ENCODE measurements at places on chromosomes 4 and X. TPM values are rescaled to one million over a fixed set of nuclear protein-coding genes. Genes with fewer than 3 reads are reported as not detected.

SPIN2A gene
- total RNA-seq = 2.6 TPM

DNA sequence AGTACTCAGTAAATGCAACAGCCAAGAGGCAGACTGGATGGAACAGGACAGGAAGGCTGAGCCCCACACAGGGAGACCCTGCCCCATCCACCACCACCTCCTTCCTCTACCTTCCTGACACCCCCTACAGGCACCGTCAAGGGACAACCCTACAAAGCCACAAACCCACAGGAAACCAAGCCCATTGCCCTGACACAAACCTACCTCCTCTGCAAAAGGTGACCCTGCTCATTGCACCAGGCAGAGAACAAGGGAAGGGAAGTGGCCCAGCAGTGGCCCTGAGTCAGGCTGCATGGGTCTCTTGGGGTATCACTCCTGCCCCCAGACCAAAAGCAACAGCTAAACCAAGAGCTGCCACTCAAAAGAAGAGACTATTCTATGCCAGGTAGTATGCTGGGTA lies 21.0 kb downstream of the JAKMIP1 start:
- no peak for DNase-seq

DNA sequence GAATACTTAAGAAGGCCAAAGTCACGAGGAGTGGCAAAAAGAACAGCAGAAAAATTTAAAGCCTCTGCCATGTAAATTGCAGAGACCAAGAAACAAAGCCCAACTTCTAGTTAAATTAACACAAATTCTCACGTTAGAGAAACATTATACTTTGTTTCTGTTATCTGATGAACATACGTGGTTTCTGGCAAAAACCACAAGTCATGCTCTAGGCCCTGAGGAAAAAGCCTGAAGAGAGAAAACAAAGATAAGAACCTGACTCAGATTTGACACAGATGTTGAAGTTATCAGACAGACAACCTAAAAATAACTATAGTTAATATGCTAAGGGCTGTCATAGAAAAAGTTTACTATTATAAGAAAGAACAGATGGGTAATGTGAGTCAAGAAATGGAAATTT lies 149.1 kb upstream of the PCDH10 start:
- DNase-seq = no peak

GRCh38 chr4:116577321-116577720 lies 508.1 kb downstream of the TRAM1L1 start:
- DNase-seq = no peak

Data from urinary bladder (tissue), 4 donors.